ENCODE measurements at places on chromosomes 2 and 18.

DNA sequence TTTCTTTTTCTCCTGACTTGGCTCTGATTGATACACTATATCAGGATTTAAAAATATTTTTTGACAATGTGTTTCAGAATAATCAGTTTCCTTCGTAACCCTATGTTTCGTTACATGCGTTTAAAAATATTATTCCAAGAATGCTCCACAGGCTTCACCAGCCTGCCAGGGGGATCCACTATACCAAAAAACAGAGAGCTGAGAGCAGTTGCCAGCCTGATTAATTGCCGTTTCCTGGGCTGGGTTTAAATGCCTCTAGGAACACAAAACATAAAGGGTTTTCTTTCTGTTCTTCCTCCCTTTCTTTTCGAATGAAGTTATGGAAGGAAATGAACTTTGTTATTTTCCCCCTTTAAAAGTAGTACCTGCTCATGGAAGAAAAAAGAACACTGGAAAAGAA, 47.9 kb downstream of the LRRFIP1 start:
- no peak for DNase-seq

- DNase-seq = no peak
Observed at GRCh38 chr2:179595284-179595683, 266.1 kb downstream of the ZNF385B start.

- DNase-seq = no peak
Observed at GRCh38 chr2:182372661-182373060, 54.2 kb downstream of the PDE1A start.

- no peak for DNase-seq
Observed at GRCh38 chr2:222732489-222733178, 61.2 kb downstream of the MOGAT1 start.

DNA sequence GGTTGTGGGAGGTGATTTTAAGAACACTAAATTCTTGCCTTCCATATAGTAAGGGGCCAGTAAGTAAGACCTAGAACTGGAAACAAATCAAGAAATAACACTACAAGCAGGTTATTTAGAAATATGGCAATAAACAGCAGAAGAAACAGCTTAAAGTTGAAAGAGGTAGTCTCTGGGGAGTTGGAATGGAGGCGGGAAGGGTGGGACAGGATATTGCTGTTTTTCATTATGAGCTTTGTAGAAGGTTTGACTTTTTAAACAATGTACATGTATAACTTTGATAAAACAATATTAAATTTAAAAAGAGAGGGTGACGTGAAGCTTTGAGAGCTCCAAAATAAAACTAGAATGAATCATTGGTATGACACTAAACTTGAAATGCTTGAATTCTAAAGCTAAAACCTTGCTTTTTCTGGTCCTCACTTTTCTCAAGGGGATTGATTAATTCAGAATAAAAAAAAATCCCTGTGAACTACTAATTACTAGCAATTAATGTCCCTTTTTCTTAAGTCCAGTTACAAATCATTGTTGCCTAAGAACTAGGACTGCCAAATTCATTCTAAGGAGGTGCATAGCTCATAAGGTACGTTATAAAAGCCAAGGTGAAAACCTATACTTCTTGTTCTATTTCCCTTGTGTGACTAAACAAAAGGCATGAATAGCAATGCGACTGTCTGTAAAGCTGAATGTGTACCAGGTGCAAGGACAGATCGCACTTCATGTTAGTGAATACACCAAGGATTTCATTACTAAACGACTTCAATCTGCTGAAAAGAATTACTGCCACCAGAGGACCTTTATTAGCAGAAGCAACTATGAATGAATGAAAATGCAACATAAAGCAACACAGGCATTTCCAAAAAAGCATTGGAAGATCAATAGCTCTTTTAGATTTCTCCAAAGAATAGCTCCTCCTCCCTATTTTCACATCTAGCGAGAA, 177.5 kb downstream of the RBM43 start:
- DNase-seq = no peak

GRCh38 chr2:172456002-172456401, 28.6 kb downstream of the ITGA6 start:
- DNase-seq = peak; percentile 26

GRCh38 chr2:177646241-177646640, 253.7 kb downstream of the AGPS start:
- no peak for DNase-seq

- no peak for DNase-seq
Observed at GRCh38 chr2:238159661-238160205, 963 bp downstream of the ERFE start.

DNA sequence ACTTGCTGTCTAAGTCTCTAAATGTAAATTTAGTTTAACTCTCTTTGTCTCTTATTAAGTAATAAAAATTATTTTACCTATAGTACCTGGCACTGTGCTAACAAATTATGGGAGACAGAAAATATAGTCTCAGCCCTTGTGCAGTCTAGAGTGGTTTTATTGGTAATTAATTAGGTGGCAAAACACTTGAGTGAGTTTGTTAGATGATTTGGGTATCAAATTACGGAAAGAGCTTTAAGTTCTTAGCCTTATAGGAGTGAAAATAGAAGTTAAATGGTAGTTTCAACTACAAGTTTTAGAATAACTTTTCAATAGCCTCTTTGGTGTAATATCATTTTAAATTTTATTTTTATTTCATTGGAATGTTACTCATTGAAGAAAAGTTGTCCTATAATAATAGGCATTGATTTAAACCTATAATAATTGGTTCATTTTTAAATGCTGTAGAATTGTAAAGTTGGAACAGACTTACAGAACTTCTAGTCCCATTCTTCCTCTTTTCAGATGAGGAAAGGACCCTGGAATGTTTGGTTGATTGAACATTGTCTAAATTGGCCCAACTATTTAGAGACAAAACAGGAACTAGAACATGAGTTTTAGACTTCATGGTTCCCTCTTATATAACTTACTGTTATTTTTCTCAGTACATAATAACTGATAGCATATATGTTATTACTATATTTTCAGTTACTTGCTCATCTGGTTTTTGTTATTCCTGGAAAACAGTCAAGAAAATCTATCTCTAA, 10.2 kb upstream of the HTR2B start:
- peak; percentile 68 for DNase-seq

- peak; percentile 78 for DNase-seq
Observed at GRCh38 chr2:102138331-102138730, 4.2 kb upstream of the IL1R1 start.

GRCh38 chr2:135490376-135490775, 40.6 kb downstream of the ZRANB3 start:
- DNase-seq = no peak

- no peak for DNase-seq
Observed at GRCh38 chr2:204706939-204707338, 161.7 kb downstream of the PARD3B start.

DNA sequence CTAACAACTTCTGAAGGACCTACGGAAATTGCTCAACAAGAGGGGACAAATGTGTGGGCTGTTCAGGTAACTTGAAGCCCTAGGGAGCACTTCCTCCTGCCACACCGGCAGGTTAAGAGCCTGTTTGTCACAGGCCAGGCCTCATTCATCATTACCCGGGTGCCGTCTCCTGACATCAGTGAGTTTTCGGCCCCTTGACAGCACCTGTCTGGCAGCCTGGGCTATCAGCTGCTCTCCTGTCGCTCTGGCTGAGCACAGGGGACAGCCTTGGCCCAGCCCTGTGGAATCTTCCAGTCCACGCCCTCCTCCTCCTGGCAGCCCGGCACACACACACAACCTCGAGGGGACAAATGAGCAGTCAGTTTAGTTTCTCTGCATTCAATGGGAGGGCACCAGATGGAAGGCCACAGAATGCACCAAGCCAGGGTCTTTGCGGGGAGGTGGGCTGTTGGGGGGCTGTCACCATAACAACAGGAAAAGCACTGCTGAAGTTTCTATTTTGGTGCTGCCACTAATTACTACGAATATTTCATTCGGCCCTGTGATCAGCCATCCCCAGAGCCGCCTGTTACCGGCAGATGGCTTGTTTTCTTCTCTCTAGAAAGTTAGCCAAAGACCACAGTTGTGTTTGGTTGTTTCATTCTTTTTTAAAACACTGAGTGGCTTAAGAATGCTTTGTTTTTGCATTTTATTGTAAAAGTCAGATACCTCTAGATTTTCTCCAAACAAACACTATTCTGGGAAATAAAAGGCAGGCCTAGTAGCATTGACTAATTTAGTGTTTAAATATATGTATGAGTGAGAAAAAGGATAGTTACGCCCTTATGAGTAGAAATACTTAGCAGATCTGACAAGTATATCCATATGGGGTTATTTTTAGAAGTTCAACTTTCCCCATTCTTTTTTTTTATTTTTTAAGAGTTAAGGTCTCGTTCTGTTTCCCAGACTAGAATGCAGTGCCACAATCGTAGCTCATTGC, 189.9 kb upstream of the NDUFV2 start:
- no peak for DNase-seq

GRCh38 chr2:179461420-179461819, 196.8 kb upstream of the SESTD1 start:
- no peak for DNase-seq

- peak; percentile 70 for DNase-seq
Observed at GRCh38 chr2:68912732-68913131, 40.0 kb downstream of the GKN2 start.

- peak; percentile 86 for DNase-seq
Observed at GRCh38 chr2:42827647-42828486, 35.5 kb upstream of the HAAO start.

GRCh38 chr2:24723665-24724064, 69.5 kb downstream of the PTRHD1 start:
- no peak for DNase-seq

All from inflammatory macrophage treated with lipopolysaccharide for 4 hours (primary cell).